ENCODE measurements at places on chromosomes 2 and 18.

- DNase-seq: no peak
Observed at GRCh38 chr18:60053747-60054304, 154.0 kb downstream of the PMAIP1 start.

GRCh38 chr18:30465096-30465495, 577.4 kb downstream of the DSC3 start:
- no peak for DNase-seq

DNA sequence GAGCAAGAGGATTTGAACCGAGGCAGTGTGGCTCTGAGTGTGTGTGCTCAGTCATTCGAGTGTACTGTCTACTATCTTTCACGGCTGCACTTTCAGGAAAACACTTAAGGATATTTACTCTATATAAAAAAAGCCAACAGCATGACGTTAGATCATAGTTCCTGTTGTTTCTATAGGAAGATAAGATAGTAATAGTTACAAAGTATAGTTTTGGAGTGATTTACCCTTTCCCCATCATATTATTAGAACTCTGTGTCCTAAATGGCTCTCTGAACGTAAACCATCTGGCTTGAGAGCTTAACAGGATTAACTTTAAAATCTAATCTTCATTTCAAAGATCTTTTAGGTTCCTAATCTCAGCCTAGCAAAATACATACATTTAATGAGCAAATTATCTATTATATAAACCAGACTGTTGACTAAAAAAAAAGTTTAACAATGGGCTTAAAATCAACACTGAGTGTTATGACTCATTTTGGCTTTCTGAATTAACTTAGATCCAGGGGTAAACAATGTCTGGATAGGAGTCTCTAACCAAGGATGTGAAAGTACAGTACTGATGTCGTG, 150.3 kb upstream of the DNMT3A start:
- no peak for DNase-seq

DNA sequence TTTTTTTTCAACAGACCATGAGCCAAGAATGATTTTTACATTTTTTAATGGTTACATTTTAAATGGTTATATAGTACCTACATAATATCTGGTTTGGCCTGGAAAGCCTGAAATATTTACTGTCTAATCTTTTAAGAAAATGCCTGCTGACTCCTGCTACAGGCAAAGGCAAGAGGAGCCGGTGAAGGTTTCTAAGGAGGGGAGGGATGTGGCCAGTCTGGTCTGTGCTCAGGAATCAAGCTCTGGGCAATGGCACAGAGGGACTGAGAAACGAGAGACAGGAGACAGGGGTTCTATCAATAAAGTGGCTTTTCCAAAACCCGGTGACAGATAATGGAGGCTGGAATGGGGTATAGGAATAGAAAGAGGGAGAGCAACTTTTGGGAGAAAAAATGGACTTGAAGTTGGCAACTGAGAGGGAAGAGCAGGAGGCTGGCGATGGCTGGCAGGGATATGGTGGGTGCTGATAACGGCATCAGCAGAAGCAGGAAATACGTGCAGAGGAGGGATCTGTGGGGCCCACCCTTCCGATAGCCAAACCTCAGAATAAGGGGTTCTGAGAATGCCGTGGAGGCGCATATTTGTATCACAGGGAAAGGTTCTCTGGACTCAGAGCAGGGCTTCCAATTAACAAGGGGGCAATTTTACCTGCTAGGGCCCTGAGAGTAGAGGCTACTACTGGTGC, 64.0 kb upstream of the DNMT3A start:
- no peak for DNase-seq

DNA sequence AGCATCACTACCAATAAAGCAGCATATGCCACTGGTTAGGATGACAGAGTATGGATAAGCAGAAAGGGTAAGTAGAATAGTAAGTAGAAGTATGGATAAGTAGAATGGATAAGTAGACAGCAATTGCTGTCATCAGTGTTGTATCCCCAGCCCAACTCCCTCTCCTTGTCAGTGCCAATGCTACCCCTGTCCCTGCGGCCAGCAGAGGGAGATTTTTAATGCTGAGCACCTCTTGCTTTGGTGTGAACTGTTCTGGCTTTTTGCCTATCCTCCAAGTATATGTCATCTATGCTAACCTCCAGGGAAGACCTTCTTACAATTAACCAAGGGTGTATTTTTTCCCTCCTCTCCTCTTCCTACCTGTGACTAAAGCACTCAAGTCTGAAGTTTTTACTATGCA, 136.7 kb upstream of the SPHKAP start:
- DNase-seq: no peak

GRCh38 chr2:116499389-116499788, 1315.1 kb upstream of the DDX18 start:
- DNase-seq: no peak

- DNase-seq: no peak
Observed at GRCh38 chr2:3197308-3197707, 180.3 kb downstream of the EIPR1 start.

- no peak for DNase-seq
Observed at GRCh38 chr2:99348173-99348572, 11.0 kb downstream of the EIF5B start.

- no peak for DNase-seq
Observed at GRCh38 chr2:132824716-132825115, 154.7 kb upstream of the LYPD1 start.

DNA sequence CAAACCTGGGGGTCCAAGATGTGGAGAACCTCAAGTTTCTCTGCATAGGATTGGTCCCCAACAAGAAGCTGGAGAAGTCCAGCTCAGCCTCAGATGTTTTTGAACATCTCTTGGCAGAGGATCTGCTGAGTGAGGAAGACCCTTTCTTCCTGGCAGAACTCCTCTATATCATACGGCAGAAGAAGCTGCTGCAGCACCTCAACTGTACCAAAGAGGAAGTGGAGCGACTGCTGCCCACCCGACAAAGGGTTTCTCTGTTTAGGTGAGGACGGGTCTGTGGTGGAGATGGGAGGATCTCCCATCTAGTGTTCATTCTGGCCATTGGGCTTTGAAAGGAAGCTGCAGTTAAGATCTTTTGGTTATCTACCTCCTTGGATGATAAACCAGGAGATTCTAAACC, 2.9 kb downstream of the CASP10 start:
- no peak for DNase-seq

DNA sequence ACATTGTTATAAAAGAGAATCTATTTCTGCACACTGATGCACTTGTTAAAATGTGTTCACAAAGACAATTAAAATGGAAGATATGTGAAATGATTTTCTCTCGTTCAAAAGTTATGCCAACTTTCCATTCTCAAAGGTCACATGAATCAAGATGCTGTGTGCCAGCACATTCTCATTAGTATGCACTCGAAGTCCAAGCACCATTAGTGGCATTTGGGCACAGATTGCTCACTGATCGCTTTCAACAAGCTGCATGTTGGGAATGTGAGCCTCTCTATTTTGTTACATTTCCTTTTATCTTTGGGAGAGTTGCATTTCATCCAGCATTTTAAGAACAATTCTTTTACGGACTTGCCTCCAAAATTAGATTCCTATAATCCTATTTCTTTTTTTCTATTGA, 398.9 kb downstream of the FBXO15 start:
- no peak for DNase-seq

- DNase-seq: no peak
Observed at GRCh38 chr2:175025946-175026345, 20.8 kb upstream of the CHN1 start.

GRCh38 chr2:236965021-236965840, 120.5 kb upstream of the COPS8 start:
- no peak for DNase-seq

- no peak for DNase-seq
Observed at GRCh38 chr2:147976102-147976501, 44.4 kb downstream of the ORC4 start.

GRCh38 chr2:147364597-147364996, 480.2 kb upstream of the ACVR2A start:
- DNase-seq: no peak

GRCh38 chr2:38068234-38068633, 7.7 kb downstream of the CYP1B1 start:
- no peak for DNase-seq

GRCh38 chr18:65415098-65415497, 335.7 kb upstream of the CDH7 start:
- DNase-seq: no peak

DNA sequence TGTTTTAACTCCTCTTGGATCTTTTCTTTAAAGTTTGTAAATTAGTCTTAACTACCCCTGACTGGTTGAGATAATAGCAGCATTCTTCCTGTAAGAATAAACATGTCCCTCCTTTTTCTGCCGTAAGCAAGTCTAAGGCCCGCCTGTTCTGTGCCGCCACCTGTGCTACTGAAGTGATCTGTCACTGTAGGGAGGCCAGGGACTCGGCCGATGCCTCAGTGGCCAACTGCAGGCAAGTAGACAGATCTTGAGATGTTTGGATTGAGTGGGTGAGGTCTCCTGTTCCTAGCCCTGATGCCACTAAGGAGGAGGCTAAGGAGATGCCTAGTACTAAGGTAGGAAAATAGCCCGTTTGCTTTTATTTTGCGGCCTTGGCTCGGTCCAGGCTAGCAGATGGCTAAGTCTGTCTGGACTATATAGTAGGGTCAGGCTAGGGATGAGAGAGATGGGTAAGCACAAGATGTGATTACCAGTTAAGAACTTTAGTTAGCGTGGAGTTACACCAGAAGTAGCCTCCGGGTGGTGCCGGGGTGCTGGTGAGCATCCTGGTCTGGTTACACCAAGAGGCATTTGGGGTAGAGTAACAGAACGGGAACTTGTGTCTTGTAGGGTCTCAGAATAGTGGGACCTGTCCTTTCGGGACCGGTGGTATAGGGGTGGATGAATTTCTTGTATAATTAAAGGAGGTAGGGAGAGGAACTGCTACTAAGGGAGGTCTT, 584.2 kb downstream of the SUCLG1 start:
- no peak for DNase-seq

Data from stimulated activated CD8-positive, alpha-beta memory T cell treated with anti-CD3 and anti-CD28 coated beads, Interleukin-4, amount 100 ng/mL, for 1 hour (primary cell).